ENCODE measurements at places on chromosomes 7 and 10.
A peak's percentile ranks its signal among the peaks of the same experiment; 100 is the strongest.

GRCh38 chr10:23742368-23742767 lies 303.5 kb downstream of the OTUD1 start:
- no peak for DNase-seq

DNA sequence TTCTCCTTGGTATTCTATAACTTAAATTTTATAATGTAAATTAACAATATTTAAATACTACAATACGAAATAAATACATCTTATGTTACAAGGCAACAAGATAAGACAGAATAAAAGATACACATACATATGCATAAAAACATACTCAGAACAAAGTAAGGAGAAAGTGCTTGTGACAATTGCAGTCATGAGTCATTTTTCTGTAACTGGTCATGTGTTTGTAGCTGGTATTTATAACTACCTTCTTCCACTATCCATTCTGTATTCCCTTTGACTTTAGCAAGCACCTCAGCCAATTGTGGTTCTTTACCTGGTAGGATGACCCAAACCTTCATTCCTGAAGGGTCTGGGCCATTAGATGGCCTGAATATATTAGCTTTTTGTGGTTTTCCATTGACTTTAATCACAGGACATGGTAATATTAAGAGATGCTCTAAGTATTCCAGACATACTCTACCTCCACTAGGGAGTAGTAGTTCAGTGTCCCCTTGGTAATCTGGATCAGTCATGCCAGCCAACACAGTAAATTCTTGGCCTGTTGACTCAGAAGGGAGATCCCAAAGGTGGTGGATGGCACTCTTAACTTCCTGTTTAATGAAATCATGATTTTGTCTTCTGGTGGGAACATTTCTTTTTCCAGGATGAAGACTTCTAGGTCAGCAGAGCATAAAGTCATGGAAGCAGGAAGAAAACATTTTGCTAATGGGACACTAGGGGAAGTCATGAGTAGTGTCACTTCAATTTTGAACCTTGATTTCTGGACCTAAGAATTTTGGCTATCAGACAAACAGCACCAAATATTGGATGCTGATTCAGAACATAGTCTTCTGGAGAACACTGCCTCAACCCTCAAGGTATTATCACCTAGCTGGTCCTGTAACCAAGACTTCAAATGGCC lies 733.7 kb upstream of the IGFBP3 start:
- no peak for DNase-seq

DNA sequence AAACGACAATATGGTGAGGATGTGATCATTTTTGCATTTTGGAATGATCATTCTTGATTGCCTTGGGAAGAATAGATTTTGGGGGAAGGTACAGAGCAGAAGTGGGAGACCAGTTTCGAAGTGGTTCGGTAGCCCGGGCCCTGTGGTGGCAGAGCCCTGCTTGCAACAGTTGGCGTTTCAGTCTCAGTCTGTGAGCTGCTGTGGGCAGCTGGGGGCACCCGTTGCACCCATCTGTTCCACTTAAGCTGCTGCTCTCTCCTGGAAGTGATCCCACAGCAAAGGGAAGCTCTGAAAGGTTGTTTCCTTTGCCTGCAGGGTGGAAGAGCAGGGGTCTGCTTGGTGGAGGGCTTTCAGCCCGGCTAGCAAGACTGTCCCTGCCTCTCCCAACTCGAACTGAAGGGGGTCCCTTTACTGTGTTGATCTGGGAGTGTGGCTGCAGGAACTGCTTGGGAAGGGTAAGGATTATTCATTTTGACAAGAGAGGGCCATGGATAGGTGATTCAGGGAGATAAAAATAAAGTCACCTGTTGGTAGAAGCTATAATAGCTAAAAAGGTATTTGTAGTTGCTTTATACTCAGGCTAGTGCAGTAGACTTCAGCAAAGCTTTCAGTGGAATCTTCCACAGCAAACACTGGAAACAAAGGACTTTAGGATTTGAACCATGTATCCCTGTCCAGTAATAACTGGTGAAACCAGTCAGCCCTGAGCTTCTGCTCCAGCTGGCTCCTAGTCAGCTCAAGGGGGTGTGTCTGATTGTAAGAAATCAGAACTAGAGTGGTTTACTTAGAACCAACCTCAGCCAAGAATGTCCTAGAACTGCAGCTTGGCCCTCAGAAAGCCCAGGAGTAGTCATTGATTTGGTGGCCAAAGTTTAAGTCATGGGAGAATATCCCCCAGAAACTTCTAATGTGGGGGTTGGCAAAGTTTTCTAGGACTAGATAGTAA lies 53.1 kb upstream of the PDCD4 start:
- DNase-seq = peak; percentile 80

DNA sequence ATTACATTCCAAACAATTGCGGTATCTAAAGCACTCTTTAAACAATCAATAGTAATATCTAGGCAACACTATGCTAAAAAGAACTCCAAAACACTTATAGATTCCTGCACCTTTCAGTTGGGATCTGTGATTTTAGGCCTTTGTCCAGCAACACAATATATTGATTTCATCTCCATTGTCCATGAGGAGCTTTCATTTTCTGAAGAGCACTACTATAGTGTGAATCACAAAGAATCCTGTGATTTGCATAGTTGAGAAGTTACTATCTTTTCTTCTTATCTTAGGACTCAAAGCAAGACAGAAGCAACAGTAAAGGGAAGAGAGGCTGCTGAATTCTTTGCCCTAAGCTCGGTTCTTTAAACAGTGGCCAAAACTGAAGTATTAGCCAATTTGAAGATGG lies 846.8 kb downstream of the IPMK start:
- DNase-seq = no peak

DNA sequence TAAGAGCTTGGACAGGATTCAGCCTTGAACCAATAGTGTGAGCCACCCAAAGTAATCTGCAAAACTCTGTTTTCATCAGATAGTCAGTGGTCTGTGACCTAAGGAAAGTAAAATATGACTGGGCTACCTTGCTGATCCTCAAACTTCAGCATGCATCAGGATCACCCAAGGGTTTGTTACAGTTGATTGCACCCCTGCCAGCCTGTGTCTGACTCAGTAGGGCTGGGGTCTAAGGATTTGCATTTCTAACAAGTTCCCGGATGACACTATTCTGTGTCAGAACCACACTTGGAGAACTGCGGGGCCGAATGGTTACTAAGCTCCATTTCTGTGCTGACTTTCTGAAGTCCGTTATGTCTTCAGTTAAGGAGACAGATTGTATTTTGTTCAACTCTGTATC lies 40.6 kb upstream of the TSPAN13 start:
- DNase-seq = no peak

DNA sequence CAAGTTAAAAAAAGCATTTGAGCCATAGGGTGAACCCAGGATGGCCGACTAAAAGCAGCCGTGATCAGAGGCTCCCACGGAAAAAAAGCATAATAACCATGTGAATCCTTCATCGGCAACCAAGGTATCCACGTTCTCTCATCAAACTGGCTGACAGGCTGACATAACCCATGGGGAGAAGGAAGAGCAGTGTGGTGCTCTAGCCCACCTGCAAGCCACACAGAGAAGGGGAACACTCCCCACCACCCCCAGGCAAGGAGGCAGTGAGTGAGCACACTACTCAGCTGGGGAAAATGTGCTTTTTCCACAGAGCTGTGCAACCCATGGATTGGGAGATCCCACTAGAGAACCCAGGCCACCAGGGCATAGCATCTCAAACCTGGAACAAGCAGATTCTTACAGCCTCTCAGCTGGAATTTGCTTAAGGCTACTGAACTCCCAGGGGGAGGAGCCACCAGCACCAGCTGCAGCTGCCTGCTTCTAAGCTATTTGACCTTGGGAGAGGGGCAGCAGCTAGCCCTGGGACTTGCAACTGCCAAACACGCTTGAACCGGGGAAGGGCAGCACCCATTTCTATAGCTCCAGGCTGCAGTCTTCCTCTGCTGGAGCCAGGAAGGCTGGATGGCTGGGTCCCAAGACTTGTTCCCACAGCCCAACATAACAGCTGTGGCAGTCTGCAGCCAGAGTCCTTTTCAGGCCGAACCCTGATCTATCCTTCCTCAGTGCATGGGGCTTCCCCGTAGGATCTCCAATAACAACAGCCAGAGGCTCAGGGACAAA lies 178.2 kb upstream of the NRG3 start:
- peak; percentile 81 for DNase-seq

- no peak for DNase-seq
Measured at GRCh38 chr7:2821161-2821841, 22.8 kb downstream of the GNA12 start.

GRCh38 chr7:2593036-2593727 lies 34.4 kb downstream of the IQCE start:
- no peak for DNase-seq

DNA sequence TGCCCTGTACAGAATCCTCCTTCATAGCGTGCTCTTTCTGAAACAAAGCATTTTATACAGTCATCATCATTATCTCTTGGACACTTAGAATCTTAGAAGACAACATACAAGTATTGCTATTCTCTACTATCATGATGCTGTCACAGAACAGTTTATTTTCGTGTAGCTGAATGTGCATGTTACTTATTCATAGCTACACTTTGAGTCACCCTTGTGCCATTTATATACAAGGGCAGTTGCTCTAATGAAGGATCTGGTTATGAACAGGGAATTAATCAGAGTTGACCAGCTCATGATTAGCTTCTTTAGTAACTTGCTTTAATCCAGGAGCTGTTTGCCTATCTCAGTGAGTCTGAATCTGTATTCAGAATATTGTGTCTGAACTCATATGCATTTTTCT lies 11.2 kb downstream of the CASP2 start:
- DNase-seq = no peak

GRCh38 chr7:15326044-15326644 lies 235.7 kb downstream of the AGMO start:
- peak; percentile 66 for DNase-seq

- no peak for DNase-seq
Measured at GRCh38 chr10:20302033-20302432, 485.8 kb downstream of the PLXDC2 start.

DNA sequence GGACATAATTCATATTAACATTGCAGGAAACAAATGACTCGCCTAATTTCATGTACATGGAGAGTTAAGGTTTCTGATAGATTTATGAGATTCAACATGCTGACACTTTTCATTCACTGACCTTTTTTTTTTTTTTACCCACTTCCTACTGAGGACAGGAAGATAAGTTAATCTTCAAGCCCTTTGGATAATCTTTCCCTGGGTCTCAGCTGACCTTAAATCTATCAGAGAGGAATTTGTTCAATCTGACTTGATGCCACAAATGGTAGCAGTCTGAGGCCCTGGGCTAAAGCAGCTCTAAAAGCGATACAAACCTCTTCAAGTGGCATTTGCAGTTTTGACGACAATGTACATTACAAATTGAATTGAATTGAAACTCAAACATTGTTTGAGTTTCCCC lies 493.3 kb upstream of the SORCS1 start:
- peak; percentile 38 for DNase-seq

GRCh38 chr7:27730112-27730511 lies 9.8 kb upstream of the TAX1BP1 start:
- DNase-seq = peak; percentile 21

- DNase-seq = no peak
Measured at GRCh38 chr10:94583124-94583523, 37.5 kb downstream of the HELLS start.

- DNase-seq = no peak
Measured at GRCh38 chr7:70647801-70648498, 484.0 kb upstream of the GALNT17 start.

GRCh38 chr10:96540240-96540639 lies 26.5 kb upstream of the TLL2 start:
- no peak for DNase-seq

GRCh38 chr10:51993475-51993874 lies 294.1 kb upstream of the CSTF2T start:
- DNase-seq = no peak

- DNase-seq = no peak
Measured at GRCh38 chr10:69327463-69328379, 49.4 kb downstream of the HK1 start.

DNA sequence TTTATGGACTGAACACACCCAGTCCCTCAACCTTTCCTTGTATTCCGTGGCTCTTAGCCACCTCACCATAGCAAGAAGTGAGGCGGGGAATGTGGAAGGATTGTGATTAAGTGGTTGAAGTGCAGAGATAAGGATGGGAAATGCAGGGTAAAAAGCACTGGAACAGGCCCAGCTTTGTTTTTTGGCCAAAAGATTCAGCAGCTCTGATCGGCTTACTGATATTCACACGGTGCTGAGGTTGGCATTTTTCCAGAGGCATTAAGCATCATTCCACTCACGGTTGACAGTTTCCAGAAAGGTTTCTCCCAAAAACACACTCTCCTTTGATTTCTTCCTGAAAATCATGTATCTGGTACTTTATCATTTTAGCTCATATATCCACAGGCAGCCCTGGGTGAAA lies 544.2 kb downstream of the CNTNAP2 start:
- DNase-seq = peak; percentile 68

DNA sequence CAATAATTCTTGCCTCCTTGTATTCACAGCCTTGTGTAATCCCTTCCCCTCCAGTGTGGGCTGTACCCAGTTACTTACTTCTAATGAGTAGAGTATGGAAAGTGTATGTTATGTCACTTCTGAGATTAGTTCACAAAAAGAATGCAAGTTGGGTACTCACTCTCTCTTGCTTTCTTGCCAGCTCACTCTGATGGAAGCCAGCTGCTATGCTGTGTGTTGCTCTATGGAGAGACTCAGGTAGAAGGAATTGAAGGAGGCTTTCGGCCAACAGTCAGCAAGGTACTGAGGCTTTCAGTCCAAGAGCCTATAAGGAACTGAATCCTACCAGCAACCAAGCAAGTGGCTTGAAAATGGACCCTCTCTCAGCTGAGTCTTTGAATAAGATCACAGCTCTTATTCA lies 9.7 kb upstream of the BICC1 start:
- no peak for DNase-seq

DNA sequence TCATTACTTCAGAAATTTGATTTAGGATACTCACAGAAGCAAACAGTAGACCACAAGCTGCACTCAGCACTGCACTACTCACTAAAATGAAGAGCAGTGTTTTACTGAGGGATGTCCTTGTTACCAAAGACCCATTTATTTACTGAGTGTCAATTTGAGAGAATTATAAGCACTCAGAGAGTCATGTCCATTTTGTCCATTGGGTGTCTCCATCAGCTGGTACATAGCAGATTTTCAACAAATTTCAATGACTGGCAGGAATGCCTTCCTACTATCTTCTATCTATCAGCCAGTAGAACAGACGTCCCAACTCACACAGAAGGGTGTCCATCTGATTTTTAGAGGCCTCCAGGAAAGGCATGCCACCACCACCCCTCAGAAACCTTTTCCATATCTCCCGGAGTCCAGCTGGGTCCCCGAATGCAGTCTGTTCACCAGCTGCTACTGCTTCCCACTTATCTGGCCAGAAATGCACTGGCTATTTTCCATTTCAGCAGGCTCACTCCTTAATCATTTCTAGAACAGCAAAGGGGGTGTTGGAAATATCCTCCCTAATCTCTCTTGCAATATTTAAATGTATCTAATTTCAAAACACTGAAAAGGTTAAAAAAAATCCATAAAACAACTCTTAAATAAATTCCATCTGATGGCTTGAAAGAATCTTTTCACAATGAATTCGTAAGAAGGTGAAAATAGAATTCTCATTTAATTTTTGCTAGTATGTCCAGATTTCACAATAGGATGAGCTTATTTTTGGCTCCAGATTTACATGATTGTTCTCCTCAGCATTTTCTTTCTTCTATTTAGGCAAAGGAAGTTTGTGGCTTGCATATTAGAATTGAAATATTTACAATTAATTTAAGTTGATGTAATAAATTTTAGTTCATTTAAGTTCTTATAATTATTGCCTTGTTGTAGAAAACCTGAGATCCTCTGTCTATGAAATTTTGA lies 1164.0 kb upstream of the CELF2 start:
- no peak for DNase-seq

- no peak for DNase-seq
Measured at GRCh38 chr7:74020390-74020789, 7.6 kb upstream of the ELN start.

GRCh38 chr10:82464191-82464818 lies 589.3 kb downstream of the NRG3 start:
- DNase-seq = no peak

GRCh38 chr10:29827512-29827911 lies 192.7 kb upstream of the SVIL start:
- no peak for DNase-seq
